ENCODE measurements at places on chromosomes 2 and 18.

GRCh38 chr2:172066394-172066886 lies 18.9 kb upstream of the DLX1 start:
- DNase-seq: no peak

GRCh38 chr2:196827356-196827755 lies 18.2 kb upstream of the C2orf66 start:
- no peak for DNase-seq

DNA sequence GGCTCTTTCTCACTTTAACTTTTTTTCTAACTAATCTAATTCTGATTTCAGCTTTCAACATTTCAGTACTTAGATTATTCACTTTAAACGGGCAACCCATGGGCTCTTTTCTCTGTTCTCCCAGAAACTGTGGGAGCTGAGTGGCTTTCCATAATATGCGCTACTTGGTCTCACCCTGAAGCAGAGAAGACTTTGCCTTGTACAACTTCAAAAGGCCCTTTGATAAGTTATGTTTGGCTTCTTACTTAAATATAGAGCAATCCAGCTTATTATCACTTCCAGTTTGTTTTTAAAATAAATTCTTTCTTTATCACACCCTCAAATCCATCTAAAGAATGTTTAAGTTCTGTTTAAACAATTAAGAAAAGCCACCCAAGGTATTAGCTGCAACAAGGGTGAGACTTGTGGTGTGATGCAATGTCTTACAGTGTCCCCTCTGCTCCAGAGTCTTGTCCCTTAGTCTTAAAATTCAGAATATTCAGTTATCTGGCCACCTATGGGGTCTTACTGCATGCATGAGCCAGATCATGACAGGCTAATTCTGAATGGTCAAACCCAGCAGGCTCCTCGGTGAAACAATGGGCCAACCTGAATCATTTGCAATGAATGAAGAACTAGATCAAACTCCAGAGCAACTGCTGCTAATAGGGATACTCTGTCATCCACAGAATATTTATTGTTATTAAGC lies 38.8 kb downstream of the GCG start:
- DNase-seq: peak; percentile 53

DNA sequence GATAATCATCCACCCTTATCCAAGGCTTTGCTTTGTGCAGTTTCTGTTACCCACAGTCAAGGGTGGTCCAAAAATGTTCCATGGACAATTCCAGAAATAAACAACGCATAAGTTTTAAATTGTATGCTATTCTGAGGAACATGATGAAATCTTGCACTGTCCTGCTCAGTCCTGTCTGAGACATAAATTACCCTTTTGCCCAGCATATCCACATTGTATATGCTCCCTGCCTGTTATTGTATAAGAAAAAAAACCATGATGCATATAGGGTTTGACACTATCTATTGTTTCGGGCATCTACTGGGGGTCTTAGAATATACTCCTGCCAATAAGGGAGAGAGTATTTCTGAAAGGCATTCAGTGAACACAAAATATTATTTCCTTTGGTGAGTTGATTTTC lies 24.0 kb downstream of the LRRTM1 start:
- DNase-seq: no peak

Data from OCI-M1 (cell line).